ENCODE measurements at places on chromosomes 4 and X. TPM values are rescaled to one million over a fixed set of nuclear protein-coding genes. Genes with fewer than 3 reads are reported as not detected.

Gene CCNI
- 225 TPM for polyA plus RNA-seq

Gene THAP6
- 23.2 TPM for polyA plus RNA-seq

DNA sequence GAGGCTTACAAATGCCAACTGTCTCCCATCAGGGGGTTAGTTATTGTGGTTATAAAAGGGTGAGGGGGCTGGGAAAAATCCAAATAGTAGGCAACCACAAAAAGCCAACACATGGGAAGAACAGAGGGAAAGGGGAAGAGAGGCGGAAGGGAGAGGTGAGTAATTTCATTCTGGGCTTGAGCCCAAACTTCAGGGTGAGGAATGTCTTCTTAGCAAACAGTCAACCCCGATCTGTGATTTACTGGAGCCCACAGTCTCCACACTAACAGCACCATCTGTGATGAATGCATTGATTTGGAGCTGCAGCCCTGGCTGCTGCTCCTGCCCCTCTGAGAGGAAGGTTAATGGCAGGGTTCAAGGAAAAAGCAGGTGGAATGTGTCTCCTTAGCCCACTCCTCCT lies 162.2 kb upstream of the GPR101 start:
- no peak for DNase-seq

DNA sequence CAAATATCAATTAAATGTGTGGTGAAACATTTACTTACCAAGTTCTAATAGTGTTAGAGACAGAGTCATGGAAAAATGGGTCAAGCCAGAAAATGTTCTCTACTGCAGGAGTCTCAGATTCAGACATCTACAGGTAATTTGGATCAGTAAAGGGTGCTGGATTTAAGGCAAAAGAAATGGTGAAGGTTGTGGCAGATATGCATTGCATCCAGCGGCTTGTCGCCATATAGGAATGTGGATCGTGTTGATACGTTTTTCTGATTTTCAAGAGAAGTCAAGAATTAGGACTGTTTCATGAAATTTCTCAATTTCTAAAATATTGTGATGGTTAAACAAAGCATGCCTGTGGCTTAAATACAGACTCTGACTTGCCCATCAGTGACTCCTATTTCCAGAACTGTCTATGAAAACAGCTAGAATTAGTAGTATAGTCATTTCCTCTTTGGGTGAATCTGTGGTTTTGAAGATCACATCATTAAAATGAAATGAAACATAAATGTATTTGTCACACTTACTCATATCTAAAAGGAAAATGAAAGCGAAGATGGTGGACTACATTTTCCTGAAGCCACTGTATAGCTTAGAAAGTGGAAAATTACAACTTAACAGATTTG lies 110.1 kb upstream of the VEGFC start:
- no peak for DNase-seq

DNA sequence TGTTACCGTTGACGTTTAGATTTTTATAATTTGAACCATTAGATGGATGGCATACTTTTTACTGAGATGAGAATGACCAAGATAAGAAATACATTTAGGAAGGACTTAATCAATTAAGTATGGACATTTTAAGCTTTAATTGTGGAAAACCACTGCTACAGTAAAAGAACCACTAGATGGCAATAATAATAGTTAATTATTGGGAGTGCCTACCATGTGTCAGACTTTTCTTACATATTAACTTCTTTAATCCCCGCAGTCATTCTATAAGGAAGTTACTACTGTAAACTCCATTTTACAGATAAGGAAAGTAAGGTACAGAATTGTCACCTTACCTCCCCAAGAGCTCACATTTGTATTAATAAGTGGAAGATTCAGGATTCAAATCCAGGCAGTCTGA lies 48.5 kb upstream of the MYOZ2 start:
- no peak for DNase-seq

DNA sequence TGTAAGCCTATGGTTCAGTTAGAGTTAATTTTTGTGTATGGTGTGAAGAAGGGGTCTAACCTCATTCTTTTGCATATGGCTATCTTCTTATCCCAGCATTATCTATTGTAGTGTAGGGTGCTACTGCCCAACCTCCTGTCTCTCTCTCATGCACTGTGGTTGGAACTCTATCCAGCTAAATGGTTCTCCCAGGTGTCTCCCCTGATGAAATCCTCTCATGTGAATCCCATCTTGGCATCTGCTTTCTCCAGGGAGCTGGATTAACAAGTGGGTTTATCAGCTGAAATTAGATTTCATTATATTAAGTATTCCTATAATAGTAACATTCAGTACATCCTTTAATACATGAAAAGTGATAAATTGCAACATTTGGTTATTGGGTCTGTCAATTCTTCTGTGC lies 224.7 kb upstream of the SFRP2 start:
- DNase-seq = no peak

GRCh38 chr4:14771504-14772175 lies 230.6 kb upstream of the CPEB2 start:
- no peak for DNase-seq

GRCh38 chrX:48892896-48893295 lies 4.7 kb downstream of the TIMM17B start:
- DNase-seq = no peak

DNA sequence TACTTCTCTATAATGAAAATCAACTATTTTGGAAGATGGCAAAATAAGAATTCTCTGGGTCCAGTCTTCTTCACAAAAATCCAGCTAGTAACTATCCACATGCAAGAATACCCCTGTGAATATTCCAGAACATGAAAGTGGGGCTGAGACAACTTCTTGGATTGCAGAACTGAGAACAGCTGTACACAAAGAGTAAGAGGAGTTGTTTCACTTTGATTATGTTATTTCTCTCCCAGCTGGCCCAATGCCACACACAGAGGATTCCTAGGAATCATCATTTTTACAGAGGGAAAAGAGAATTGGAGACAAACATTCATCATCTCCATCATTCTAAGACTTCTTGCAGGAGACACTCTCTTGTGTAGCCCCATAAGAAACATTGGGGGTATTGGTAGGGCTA lies 782.2 kb upstream of the LCORL start:
- peak; percentile 21 for DNase-seq
